ENCODE measurements at places on chromosomes 3 and 15.

GRCh38 chr3:116048991-116049390 lies 396.3 kb downstream of the LSAMP start:
- no peak for ATAC-seq

- ATAC-seq = peak; percentile 45
These were observed 30.5 kb downstream of the RFTN1 start for GRCh38 chr3:16482770-16483531.

GRCh38 chr3:191425322-191425734 lies 35.6 kb upstream of the PYDC2 start:
- no peak for ATAC-seq

DNA sequence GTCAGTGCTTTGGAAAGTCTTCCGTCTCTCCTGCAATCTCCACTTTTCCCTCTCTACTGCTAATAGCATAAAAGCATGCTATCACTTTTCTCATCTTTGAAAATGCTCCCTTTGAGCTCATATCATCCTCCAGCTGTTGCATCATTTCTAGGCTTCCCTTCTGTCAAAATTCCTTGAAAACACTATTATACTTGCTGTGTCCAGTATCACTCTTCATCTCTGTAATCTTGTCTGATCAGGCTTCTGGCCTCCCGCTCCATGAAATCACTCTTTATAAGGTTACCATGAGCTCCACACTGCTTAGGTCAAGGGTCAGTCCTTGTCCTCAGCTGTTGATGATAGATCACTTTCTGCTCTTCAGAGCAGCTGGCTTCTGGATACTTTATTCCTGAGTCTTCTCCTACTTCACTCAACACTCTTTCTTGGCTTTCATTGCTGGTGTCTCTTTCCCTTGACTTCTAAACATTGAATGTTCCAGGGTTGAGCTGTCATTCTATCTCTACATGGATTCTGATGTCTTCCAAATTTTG lies 50.9 kb upstream of the SPTSSB start:
- no peak for ATAC-seq

- ATAC-seq = no peak
These were observed 56.8 kb upstream of the NANOGP8 start for GRCh38 chr15:35141743-35142471.

- no peak for ATAC-seq
These were observed 15.7 kb downstream of the GAP43 start for GRCh38 chr3:115638991-115639390.

DNA sequence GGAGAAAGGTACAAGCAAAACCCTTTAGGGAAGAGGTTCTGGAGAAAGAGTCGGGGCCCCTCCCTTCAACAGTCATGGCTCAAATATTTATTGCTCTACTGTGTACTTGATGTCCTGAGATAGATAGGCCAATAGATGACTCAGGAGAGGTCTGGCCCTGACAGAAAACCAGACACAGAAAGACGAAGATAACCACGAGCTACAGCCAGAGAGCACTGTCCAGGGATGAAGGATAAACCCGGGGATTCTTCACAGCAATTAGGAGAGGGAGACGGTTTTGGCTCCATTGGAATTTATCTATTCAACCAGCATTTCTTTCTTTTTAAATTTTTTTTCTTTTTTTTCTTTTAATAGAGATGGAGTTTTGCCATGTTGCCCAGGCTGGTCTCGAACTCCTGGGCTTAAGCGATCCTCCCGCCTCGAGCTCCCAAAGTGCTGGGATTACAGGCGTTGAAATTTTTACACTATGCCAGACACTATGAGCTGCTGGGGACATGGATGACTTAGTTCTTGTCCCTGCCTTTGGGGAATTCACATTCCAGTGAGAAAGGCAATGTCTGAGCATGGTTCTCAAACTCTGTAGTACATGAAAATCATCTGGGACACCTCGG lies 4.6 kb upstream of the CIDEC start:
- no peak for ATAC-seq

- ATAC-seq = no peak
These were observed 319.8 kb upstream of the LRRFIP2 start for GRCh38 chr3:37494216-37494615.

DNA sequence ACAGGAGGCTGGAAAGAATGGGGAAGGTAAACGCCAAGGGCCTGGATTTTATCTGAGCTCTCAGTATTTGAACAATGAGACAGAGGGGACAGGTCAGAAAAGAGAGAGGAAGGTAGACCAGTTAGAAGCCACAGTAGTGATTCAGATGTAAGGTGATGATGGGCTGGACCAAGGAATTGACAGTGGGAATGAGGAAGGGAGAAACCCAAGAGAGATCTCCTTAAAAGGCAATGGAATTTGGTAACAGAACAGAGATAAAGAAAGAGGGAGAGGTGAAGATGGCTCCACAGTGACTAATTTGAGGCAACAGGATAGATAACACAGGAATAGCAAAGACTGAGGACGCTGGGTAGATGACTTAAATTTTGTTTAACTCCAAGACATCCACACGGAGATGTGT lies 11.4 kb upstream of the HEG1 start:
- no peak for ATAC-seq

- ATAC-seq = no peak
These were observed 102.4 kb upstream of the RASGRP1 start for GRCh38 chr15:38666865-38667510.

DNA sequence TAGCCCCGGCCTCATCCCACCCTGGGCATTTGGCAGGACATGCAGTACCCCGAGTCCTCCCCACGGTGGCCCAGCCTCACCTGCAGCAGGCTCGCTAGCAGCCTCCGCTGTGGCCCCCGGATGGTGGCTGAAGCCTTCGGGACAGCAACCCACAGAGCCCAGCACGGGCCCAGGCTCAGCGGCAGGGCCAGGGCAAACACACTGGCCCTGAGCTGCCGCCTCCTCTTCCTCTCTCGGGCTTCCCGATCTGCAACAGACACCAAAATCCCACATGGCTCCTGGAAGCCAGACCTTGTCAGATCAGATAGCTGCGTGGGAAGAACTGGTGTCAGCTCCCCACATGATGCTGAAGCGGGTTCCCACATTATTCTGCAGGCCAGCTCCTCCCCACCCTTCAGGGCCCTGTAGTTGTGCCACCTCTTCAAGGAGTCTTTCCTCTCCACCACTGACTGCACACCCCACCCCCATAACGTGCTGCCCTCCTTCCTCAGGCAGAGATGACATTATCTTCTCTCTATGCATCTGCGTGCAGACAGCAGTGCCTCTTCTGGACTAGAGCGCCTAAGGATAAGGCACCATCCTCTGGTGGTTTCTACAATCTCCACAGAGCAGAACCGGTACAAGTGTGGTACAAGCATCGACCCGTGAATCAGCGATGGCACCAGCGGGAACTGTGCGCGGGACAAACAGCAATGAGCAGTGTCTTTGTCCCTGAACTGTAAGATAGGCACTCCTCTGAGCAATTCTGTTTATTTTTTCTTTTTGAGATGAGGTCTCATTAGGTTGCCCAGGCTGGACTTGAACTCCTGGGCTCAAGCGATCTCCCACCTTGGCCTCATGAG lies 9.5 kb downstream of the TMEM44 start:
- ATAC-seq = no peak

DNA sequence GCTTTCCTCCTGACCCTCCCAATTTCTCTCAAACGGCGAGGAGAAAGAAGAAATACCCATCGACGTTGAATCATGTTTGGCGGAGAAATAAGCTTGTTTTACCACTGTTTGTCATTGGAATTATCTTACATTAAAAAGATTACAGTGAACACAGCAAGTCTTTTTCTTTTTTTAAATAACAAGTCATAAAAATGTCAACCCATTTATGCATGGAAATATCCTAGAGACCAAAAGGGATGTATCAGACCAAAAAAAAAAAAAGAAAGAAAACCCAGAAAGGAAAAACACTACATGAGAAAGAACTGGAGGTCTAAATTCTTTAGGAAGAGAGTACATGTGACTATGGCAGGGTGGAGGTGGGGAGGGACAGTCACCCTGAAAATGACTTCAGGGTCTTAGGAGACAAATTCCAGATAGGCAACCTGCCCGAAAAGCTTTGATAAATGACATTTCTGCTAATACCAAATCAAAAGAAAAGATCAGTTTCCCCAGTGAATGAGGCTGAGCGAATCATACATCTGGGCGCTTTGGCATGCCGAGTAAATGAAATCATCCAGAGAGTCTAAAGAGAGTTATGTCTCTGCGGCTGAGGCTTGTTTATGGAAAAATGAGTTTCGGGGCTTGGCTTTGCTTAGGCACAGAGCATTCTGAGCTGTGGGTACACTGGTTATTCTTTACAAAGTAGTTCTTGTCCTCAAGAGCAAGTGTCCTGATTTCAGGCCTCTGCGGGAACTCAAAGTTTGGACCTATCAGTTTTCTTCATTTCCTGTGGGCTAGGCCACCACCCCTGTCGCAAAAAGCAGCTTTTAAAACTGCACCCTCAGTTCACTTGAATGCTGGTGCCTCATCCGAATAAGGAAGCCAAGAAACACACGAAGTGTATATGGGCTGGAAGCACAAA lies 110.1 kb upstream of the TGFBR2 start:
- ATAC-seq = no peak

- ATAC-seq = no peak
These were observed 366.1 kb upstream of the ZNF385D start for GRCh38 chr3:22117091-22117490.

GRCh38 chr3:184465883-184466412 lies 86.1 kb downstream of the CHRD start:
- ATAC-seq = no peak

- ATAC-seq = no peak
These were observed 531 bp upstream of the MAP1A start for GRCh38 chr15:43516801-43517353.

DNA sequence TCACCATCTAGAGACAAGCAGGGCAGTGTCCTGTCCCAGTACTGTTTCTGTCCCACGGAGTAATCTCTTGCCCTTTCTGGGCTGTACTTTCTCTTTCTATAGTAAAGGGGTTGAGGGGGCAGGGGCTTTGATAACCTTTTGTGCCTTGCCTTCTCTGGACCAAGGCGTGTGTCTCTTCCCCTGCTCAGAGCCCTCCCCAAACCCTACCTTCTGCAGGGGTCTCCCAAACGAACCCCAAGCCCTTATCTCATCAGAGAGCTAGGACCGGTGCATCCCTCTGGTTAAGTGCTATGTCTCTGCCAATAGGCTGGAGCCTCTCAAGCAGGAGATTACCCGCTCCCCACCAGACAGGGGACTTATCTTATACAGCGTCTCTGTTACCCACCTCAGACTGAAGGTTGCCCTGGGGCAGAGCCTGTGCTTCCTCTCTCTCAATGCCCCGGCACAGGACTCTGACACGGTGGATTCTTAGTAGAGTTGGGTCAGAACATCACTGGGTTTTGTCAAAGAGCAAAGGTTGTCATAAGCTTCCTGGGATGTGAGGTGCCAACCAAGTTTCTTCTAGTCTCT lies 2.9 kb downstream of the PLEKHO2 start:
- peak; percentile 18 for ATAC-seq

DNA sequence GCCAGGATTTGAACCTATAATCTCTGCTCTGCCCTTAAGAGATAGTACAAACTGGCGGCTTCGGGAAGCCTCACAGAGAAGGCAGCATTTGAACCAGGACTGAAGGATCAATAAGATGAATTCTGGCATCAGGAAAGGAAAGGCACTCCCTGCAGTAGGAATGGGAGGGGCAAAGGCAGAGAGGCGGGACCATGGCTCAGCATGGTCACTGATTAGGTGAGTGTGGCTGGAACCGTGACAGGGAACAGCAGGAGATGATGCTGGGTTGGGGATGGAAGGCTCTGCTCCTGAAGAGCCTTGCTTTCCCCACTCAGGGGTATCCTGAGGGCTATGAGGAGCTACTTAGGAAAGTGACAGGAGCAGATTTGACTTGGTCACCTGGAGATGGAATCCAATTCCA lies 158.5 kb downstream of the FEZF2 start:
- no peak for ATAC-seq

DNA sequence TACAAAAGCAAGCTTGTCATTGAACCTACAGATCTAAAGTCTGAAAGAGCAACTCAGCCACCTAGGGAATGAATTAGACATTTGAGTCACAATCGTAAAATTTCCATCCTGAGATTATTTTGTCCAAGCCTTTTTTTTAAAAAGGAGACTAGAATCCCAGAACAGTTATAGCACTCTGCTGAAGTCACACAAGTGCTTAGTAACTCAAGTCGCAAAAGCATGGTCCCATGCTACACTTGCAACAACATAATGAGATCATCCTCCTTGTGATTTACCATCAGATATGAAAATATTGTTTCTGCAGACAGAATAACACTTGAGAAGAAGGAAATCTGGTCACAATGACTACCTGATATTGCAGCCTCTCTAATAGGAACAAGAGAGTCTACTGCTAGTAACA lies 106.7 kb downstream of the ZIC4 start:
- no peak for ATAC-seq

- ATAC-seq = peak; percentile 76
These were observed 78.8 kb downstream of the AAGAB start for GRCh38 chr15:67175643-67176071.

- no peak for ATAC-seq
These were observed 54.0 kb downstream of the KCNAB1 start for GRCh38 chr3:156174229-156174847.

GRCh38 chr3:72912532-72912931 lies 24.7 kb downstream of the GXYLT2 start:
- no peak for ATAC-seq

DNA sequence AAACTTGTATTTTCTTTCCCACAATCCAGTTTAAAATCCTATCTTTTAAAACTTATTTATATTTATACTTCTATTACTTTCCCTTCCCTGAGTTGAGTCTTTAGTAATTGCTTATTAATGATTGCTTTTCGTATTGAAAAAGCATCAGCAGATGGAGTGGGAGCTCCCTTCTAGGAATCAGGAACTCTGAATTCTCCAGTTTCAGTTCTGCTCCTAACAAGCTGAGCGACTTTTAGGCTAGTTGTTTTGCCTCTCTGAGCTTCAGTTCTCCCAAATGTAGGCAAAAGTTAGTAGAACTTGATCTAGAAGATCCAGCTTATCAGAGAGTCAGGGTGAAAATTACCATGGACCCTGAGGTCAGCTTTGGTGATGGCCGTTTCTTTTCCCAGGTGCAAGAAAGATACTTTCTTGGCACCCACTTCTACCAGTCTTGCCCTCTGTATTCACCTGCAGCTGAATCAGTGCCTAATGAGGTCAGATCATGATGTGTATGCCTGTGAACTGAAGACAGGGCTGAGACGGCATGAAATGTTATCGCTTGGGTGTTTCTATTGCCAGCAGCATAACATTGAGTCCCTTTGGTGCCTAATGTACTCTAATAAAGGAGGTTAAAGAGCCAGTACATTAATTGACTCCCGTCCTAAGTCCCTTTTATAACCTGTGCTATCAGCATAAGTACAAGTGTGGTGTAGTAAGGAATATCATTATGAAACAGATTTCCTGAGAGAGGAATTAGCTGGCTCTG lies 194.5 kb upstream of the TBC1D5 start:
- no peak for ATAC-seq

GRCh38 chr15:48871542-48871941 lies 6.4 kb upstream of the EID1 start:
- no peak for ATAC-seq

- no peak for ATAC-seq
These were observed 7.9 kb upstream of the GBE1 start for GRCh38 chr3:81769299-81769698.

- ATAC-seq = no peak
These were observed 65.7 kb downstream of the MOBP start for GRCh38 chr3:39533226-39533625.

DNA sequence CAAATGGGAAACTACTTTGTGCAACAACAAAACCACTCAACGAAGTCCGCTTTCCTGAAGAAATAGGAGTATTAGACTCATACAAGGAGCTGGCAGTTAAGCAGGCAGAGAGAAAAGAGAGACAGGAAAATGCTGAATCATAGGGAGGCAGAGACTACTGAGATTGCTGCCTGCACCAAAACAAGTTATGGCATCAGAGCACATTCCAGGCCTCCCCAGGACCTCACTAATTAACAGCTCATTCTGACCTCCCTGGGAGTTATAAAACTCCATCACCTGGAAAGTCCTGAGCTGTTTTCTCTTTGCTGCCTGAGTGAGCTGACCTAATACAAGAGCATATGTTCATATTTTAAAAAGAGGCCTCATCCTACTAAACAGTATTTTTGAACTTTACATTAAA lies 741.0 kb downstream of the MCTP2 start:
- ATAC-seq = no peak

Data from activated T-helper 17 cell treated with anti-CD3 and anti-CD28 coated beads, Interleukin-2, amount 50 U/mL, for 72 hours (primary cell).